ENCODE measurements at places on chromosomes 5 and 9.

DNA sequence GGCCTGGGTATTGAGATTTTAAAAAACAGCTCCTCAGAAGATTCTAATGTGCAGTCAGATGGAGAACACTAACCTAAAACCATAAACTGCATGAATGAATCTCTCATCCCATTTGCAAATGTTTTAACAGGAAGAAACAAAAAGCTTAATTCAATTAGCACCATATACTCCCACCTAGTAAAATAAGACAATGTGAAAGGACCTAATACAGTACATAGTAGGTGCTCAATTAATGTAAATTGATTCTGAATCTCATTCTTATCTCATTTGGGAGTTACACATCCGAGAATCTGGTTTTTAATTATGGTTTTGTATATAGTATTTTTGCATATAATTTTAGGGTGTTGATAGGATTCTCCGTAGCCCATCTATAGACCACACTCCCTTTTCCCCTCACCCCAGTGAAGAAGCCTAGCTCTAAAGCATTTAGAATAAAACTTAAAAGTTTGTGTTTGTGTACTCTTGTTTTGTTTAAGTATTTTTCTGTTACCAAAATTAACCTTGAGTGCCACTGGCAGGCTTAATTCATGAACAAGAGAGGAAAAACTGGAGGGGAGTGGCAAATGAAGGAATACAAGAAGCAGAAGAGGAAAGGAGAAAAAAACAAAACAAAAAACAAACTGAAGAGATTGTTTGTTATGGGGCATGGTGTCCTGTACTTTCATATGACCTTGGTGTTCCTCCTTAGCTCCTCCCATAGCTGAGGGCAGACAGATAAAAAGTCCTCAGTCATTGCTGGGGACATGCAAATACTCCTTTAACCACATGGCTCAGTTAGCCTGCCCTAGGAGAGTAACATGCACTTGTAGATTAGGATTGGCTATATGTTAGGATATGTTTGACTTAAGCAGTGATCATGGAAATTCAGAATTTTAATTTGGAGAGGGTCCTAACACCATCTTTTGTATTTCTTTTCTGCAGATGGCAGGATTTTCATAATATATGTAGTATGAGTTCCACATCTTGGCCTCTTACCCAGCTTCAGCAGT is 1.2 kb downstream of the RNF14 start:
- no peak for DNase-seq

DNA sequence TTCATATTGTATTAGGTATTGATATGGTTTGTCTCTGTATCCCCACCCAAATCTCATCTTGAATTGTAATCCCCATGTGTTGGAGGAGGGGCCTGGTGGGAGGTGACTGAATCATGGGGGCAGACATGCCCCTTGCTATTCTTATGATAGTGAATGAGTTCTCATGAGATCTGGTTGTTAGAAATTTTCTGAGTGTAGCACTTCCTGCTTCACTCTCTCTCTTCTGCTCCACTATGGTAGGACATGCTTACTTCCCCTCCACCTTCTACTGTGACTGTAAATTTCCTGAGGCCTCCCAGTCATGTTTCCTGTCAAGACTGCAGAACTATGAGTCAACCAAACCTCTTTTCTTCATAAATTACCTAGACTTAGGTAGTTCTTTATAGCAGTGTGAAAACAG is 187.4 kb upstream of the SLC24A2 start:
- no peak for DNase-seq

GRCh38 chr5:4361753-4362152 is 766.1 kb downstream of the IRX1 start:
- DNase-seq, result no peak

DNA sequence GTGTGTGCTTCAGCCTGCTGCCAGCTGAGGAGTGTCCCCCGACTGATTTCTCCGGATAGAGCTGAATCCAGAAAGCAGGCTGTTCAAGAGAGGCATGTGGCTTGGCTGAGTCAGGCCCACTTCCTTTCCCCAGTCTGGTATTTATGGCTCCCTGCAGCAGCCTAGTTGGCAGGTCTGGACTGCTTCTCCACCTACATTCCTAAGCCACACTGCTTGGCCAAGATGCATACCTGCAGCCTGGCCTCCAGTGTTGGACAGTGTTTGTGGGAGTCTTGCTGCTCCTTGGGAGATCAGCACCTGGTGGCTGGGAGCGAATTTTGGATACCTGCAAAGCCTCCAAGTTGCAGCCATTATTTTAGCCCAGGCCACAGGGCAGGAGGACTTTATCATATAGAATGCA is 670.8 kb downstream of the ACTL7B start:
- DNase-seq, result no peak

DNA sequence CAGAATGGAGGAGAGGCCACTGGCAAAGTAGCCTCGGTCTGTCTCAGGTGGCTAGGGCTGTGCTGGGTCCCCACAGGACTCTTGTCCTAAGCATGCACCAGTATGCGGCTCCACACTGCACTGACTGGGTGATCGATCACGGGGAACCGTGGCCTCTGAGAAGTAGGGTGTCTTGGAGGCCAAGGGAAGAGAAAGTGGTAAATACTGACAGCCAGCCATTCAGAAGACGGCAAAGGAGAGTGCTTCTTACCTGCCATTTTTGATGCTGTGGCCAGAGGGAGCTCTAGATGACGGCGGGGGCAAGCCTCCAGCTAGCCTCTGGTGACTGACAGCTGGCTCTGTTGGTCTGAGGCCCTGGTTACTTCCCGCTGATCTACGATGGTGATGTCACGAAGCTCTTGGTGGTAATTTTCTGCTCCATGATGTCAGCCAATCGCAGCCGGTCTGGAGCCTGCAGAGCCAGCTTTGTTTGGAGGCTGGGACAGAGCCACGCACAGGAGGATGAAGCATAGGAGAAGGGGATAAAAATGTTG is 40.4 kb upstream of the GADD45G start:
- no peak for DNase-seq

DNA sequence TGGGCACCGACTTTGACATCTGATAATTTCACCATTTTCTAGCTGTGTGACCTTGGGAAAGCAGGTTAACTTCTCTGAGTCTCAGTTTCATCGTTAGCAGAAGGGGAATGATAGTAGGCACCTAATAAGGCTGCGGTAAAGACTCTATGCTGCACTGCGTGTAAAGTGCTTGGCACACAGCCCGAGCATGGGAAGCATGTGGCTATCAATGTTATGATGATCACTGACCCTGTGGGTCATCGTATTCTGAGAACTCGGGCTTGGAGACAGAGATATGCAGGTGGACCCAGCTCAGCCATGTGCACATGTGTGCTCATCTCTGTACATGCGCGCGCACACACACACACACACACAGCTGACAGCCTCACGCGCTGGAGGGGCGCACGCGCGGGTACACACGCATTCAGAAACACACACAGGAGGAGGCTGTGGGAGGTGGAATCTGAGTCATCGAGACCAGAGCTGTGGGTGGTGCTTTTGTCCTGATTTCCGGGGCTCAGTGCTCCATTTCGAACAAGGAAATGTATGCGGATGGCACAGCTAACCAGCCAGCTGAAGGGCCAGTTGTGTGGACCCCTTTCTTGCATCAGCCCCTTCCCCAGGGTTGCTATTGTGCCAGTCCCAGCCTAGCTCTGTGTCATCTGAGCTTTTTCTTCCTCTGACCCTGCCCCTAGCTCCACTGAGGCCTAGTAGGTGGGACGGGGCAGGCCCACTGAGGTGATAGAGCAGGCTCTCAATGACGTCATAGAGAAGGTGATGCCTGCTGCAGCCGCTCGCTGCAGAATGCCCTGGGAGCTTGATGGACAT is 11.1 kb upstream of the ARAP3 start:
- DNase-seq, result peak; percentile 38

GRCh38 chr9:132729235-132729890 is 59.1 kb downstream of the GTF3C4 start:
- DNase-seq, result no peak

Data from stimulated activated CD4-positive, alpha-beta T cell treated with anti-CD3 and anti-CD28 coated beads, Interleukin-1b, Interleukin-23, amount 100 ng/mL, for 1 hour (primary cell).